Activated T-helper 2 cell treated with anti-CD3 and anti-CD28 coated beads, Interferon-gamma antibody, Interleukin-2, Interleukin-4, amounts not matched to agents 10 μg/mL and 5 μg/mL and 100 μg/mL, durations not matched to agents 14 hours and 24 hours and 36 hours (primary cell): ENCODE measurements at places on chromosomes 1 and 21.

DNA sequence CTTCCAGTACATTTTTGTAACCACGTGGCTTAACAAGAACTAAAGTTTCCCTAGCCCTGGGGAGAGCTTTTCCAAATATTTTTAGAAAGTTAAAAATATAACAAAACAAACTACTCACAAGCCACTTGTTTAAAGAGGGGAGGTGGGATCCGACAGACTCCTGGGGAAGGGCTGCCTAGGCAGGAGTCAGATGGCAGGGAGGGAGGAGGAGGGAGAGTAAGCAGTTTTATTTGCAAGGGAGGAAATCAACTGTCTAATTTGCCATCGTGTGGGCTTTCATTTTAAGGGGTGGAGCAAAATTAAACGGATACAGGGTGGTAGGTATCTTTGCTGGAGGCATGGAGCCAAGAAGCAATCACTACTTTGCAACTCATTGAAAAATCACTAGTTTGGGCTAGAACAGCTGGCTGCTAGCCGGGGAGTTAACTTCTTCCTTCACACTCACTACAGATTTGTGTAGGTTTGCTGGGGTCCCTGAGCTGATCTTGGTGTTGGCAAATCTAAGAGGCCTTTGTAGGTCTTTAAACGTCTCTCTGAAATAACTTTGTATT lies 8.8 kb downstream of the BARHL2 start:
- H3K27ac ChIP-seq, result no peak overlapping the region
- H3K4me1 ChIP-seq, result peaks cover 5% of the 10 kb centered on the region
- peaks cover 90% of the 10 kb centered on the region for H3K27me3 ChIP-seq
- DNase-seq, result no peak

DNA sequence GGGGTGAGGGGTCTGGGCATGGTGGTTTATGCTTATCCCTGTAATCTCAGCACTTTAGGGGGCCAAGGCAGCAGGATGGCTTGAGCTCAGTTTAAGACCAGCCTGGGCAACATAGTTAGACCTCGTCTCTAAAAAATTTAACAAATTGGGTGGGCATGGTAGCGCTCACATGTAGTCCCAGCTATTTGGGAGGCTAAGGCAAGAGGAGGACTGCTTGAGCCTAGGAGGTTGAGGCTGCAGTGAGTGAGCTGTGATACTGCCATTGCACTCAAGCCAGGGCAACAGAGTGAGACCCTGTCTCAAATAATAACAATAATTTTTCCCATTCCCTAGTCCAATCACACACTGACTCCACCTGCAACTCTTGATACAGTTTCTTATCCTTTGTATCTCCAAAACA lies 6.3 kb downstream of the WASF2 start:
- peaks cover 30% of the 10 kb centered on the region for H3K4me1 ChIP-seq
- no peak overlapping the region for H3K4me3 ChIP-seq
- H3K36me3 ChIP-seq, result peaks cover 24% of the 10 kb centered on the region

GRCh38 chr1:51564124-51564523 lies 45.1 kb upstream of the EPS15 start:
- H3K4me1 ChIP-seq, result peaks cover 22% of the 10 kb centered on the region
- H3K27me3 ChIP-seq, result no peaks in the 10 kb centered on the region
- no peak for DNase-seq
- no peak overlapping the region for H3K4me3 ChIP-seq

- H3K36me3 ChIP-seq, result no peaks in the 10 kb centered on the region
- no peak overlapping the region for H3K4me3 ChIP-seq
- H3K27ac ChIP-seq, result no peak overlapping the region
- no peaks in the 10 kb centered on the region for H3K4me1 ChIP-seq
- peaks cover 15% of the 10 kb centered on the region for H3K27me3 ChIP-seq
- no peak for DNase-seq
These were observed 203.1 kb downstream of the NFIA start for GRCh38 chr1:61285371-61285885.

DNA sequence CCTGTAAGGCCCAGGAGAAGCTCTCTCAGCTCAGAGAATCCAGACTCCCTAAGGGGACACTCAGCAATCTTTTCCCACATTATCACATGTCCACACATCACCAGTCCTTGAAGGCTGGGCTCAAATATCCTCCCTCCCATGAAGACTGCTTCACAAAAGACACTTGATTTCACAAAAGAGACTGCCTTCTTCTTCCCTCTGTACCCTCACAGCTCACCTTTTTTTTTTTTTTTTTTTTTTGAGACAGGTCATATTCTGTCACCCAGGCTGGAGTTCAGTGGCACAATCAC lies 1.5 kb downstream of the CD58 start:
- peaks cover 61% of the 10 kb centered on the region for H3K4me1 ChIP-seq
- H3K27ac ChIP-seq, result peak overlapping the region; percentile 40
- H3K4me3 ChIP-seq, result peak overlapping the region; percentile 97
- H3K27me3 ChIP-seq, result no peaks in the 10 kb centered on the region

- H3K36me3 ChIP-seq, result no peaks in the 10 kb centered on the region
- no peaks in the 10 kb centered on the region for H3K27me3 ChIP-seq
- no peak for DNase-seq
- H3K27ac ChIP-seq, result no peak overlapping the region
- H3K4me3 ChIP-seq, result no peak overlapping the region
These were observed 268.4 kb downstream of the PRDM2 start for GRCh38 chr1:13968361-13968760.

- H3K4me3 ChIP-seq, result no peak overlapping the region
- no peaks in the 10 kb centered on the region for H3K36me3 ChIP-seq
- no peaks in the 10 kb centered on the region for H3K4me1 ChIP-seq
These were observed 369.5 kb downstream of the NTNG1 start for GRCh38 chr1:107510347-107510746.

- DNase-seq, result peak; percentile 38
- peak overlapping the region; percentile 62 for H3K4me3 ChIP-seq
- H3K36me3 ChIP-seq, result peaks cover 45% of the 10 kb centered on the region
- H3K27ac ChIP-seq, result peak overlapping the region; percentile 85
- H3K4me1 ChIP-seq, result peaks cover 44% of the 10 kb centered on the region
These were observed 18.0 kb downstream of the KIAA0319L start for GRCh38 chr1:35539073-35539823.

GRCh38 chr1:32241001-32241763 lies 5.8 kb upstream of the FAM167B start:
- H3K4me3 ChIP-seq, result peak overlapping the region; percentile 78
- H3K4me1 ChIP-seq, result peaks cover 13% of the 10 kb centered on the region
- no peaks in the 10 kb centered on the region for H3K27me3 ChIP-seq
- no peak for DNase-seq

DNA sequence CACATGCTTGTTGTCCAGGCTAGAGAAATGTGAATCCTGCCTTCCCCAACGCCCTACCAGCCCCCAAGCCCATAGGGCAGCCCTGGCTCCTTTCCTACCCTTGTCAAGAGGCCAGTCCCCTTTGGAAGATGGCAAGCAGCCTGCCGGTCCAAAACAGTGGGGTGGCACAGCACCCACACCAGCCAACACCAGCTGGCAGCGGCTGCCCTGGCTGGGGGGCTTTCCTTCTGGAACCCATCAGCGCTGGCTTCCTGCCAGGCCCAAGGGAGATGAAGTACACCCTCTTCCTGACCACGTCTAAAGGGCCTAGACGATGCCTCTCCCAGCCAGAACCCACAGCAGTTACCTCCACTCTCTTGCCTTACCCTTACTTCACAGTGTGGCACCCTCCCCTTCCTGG lies 24.2 kb downstream of the KCNN3 start:
- no peak overlapping the region for H3K4me3 ChIP-seq
- no peak overlapping the region for H3K27ac ChIP-seq
- DNase-seq, result no peak
- H3K4me1 ChIP-seq, result peaks cover 8% of the 10 kb centered on the region

DNA sequence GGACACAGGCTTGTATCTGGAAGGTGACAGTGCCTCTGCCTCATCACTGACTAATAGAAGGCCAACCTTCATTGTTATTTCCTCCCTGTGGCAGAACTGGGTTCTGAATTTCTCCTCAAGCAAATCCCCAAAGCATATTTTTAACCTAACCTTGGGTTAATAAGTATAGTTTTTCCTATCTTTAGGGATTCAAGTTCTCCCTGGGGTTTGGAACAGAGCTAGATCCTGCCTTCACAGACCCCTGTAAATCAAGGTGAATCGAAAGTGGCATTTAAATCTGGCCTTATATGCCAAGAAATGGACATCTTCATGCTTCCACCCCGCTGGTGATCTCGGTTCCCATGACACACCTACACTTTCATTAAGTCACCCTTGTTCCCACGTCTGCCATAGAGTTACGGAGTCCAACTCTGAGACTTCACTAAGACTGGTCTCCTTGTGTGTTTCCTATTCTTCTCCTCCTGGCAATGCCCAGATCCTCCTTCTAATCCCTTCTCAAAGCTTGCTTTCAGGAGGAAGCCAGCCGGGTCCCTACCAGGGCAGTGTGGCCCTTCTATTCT lies 4.3 kb upstream of the CHI3L2 start:
- H3K27ac ChIP-seq, result no peak overlapping the region
- no peak for DNase-seq
- peaks cover 84% of the 10 kb centered on the region for H3K4me1 ChIP-seq

DNA sequence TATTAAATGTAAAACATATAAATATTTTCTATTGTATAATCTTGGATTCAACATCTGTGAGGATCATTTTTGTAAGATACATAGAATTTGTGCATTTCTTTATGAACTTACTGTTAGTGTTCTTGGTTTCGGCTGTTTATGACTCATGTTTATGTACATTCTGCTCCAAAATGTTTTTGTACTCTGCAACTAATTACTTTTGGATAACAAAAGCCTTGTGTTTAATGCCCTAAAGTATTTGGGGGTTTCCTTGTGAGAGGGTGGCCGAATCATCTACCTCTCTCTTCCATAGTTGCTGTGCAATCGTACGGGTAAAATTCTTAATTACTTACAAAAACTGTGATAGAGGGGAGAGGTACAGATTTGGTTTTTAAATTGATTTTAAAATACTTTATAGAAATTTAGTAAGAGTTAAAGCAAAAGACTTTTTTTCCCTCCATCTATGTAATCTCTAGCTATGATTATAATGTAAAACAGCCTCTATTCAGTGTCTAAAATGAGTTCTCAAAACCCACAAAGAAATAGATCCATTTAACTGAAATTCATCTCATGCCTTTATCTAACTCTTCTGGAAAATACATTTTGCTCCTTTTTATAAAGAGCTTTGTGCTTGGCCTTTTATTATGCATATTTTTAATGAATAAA lies 38.7 kb upstream of the LRRC8C start:
- H3K4me3 ChIP-seq, result no peak overlapping the region
- peaks cover 78% of the 10 kb centered on the region for H3K4me1 ChIP-seq
- H3K36me3 ChIP-seq, result peaks cover 65% of the 10 kb centered on the region
- H3K27me3 ChIP-seq, result no peaks in the 10 kb centered on the region
- no peak overlapping the region for H3K27ac ChIP-seq

- H3K27ac ChIP-seq, result no peak overlapping the region
- DNase-seq, result no peak
- H3K27me3 ChIP-seq, result no peaks in the 10 kb centered on the region
- no peaks in the 10 kb centered on the region for H3K36me3 ChIP-seq
- no peaks in the 10 kb centered on the region for H3K4me1 ChIP-seq
These were observed 267.6 kb downstream of the GPATCH2 start for GRCh38 chr1:217363319-217363718.

DNA sequence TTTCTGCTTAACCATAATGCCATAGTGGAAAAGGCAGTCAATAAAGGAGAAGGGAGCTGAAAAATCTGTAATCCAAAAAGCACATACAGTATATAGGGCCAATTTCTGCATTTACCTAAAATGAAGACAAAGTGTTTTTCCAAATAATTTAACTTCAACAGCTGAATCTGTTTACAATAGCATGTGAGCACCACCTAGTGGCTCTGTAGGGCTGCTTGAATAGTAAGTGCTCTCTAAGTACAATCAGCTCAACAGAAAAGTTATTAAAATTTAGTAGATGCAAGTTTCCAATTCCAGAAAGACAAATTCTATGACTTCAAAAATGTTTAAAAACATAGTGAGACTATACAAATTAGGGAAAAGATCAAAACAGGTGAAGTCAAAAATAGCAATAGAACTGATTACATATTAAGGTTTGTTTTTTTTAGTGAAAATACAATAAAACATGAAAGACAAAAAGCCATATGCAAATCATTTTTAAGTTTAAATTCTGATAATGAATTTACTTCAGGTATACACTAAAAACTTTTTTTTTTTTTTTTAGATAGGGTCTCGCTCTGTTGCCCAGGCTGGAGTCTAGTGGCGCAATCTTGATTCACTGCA lies 220.0 kb downstream of the SETD4 start:
- peak; percentile 23 for DNase-seq
- H3K27ac ChIP-seq, result no peak overlapping the region
- no peak overlapping the region for H3K4me3 ChIP-seq
- no peaks in the 10 kb centered on the region for H3K4me1 ChIP-seq
- H3K27me3 ChIP-seq, result peaks cover 8% of the 10 kb centered on the region
